Activated naive CD8-positive, alpha-beta T cell treated with anti-CD3 and anti-CD28 coated beads for 36 hours (primary cell): ENCODE measurements at places on chromosomes 2 and 18. TPM values are rescaled to one million over a fixed set of nuclear protein-coding genes. Genes with fewer than 3 reads are reported as not detected.

The POTEI gene
- not detected for total RNA-seq

DNA sequence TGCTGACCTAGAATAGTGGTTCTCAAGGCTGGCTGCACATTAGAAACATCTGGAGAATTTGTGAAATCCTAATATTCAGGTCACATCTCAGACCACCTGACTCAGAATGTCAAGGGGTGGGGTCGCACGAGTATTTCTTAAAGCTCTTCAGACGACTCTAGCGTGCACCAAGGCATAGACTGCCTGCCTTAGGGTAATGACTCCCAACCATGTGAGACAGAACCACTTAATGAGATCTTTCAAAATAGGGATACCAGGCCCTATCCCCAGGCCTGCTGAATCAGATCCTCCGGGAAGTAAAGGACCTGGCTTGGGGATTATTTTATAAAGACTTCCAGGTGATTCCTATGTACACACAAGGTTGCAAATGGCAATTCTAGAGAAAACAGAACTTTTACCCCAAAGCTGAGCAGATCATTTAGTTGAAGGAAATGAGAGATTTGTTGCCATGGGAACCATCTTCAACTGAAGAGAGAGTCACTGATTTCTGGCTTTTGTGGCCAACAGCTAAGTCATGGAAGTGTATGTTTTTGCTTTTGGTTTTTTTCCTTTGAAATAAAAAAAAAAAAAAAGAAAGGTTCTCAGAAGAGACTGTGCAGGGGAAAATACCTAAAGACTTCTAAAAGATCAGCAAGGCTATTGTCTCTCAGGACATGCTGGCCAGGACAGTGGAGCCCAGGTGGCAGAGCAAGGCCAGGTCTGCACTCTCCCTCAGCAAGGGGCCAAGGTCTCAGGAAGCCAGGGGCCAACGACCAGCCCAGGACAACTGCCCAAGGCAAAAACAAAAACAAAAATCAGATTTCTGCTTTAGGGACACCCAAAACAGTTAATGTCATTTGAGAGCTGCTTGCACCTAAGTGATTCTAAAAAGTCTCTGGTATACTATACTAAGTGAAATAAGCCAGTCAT lies 15.3 kb upstream of the LOXHD1 start:
- no peak overlapping the region for H3K27ac ChIP-seq
- no peaks in the 10 kb centered on the region for H3K36me3 ChIP-seq
- DNase-seq = no peak
- H3K27me3 ChIP-seq = no peaks in the 10 kb centered on the region
- no peak overlapping the region for H3K4me3 ChIP-seq

DNA sequence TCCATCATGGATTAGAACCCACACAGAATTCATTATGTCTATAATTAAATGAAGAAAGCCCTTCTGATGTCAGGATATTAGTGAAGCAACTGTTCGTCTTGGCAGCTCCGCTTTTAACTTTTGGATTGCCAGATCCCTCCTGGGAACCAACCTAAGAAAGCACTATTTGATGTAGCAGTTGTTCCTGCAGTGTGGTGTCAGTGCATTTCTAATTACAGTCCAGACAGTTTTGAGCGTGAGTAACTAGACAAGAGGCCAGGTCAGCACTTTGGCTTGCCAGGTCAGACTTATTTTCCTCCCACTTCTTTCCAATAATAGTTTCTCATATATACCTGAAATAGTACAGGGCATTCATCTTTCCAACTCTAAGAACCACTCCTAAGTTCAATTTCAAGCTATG lies 13.8 kb downstream of the NRXN1 start:
- H3K36me3 ChIP-seq = no peaks in the 10 kb centered on the region
- no peaks in the 10 kb centered on the region for H3K4me1 ChIP-seq
- no peak overlapping the region for H3K4me3 ChIP-seq
- no peaks in the 10 kb centered on the region for H3K27me3 ChIP-seq
- no peak for DNase-seq

- DNase-seq = no peak
- H3K27me3 ChIP-seq = no peaks in the 10 kb centered on the region
- no peak overlapping the region for H3K27ac ChIP-seq
- no peaks in the 10 kb centered on the region for H3K36me3 ChIP-seq
- no peak overlapping the region for H3K4me3 ChIP-seq
These were observed 40.8 kb downstream of the CHN1 start for GRCh38 chr2:174964404-174964803.

The NEMP2 gene
- total RNA-seq = 14.5 TPM

- no peak for DNase-seq
- H3K27me3 ChIP-seq = no peaks in the 10 kb centered on the region
- no peak overlapping the region for H3K27ac ChIP-seq
- H3K4me1 ChIP-seq = peaks cover 16% of the 10 kb centered on the region
These were observed 71.7 kb downstream of the EIPR1 start for GRCh38 chr2:3305952-3306351.

DNA sequence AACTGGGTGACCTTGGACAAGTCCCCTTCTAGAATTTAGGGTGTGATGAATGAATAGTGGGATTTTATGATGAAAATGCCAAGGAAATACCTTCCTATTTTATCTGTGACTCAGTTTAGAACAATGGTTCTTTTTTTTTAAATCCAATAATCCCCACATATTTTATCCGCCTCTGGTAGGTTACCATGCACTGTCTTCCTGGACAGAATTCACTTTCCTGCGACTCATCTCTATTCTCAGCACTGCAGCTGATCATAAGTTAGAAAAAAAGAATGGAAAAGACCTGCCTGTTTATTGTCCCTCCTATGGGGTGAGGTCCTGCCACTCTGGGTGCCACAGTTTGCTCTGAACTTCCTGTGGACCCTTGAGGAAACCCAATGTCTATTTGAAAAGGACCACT lies 73.1 kb downstream of the IRS1 start:
- no peak for DNase-seq
- H3K4me3 ChIP-seq = no peak overlapping the region
- peaks cover 27% of the 10 kb centered on the region for H3K27me3 ChIP-seq
- H3K36me3 ChIP-seq = no peaks in the 10 kb centered on the region
- no peak overlapping the region for H3K27ac ChIP-seq
- H3K4me1 ChIP-seq = no peaks in the 10 kb centered on the region

- H3K36me3 ChIP-seq = peaks cover 2% of the 10 kb centered on the region
- no peak for DNase-seq
- H3K4me1 ChIP-seq = peaks cover 9% of the 10 kb centered on the region
- no peak overlapping the region for H3K27ac ChIP-seq
These were observed 655 bp downstream of the RND3 start for GRCh38 chr2:150486539-150487484.
